ENCODE measurements at places on chromosomes 4 and X.

- no peak for DNase-seq
Observed at GRCh38 chr4:102817613-102818268, 9.6 kb downstream of the UBE2D3 start.

DNA sequence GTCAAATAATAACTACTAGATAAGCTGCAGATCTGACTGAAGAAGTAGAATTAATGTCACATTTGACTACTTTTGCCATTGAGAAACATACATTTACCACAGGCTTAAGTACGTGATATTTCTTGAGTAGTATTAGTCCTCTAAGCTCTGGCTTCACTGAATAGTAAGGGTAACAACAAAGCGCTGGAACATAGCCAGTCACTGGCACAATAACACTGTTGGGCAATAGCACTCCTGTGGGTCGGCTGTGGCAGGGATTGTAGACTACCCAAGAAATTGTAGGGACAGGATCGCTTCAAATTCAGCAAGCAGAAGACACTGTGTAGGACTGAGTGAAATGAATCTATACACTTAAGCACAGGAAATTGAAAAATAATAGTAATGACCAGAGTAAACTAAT is 27.1 kb upstream of the IL15 start:
- no peak for DNase-seq

GRCh38 chr4:149845743-149846142 is 30.1 kb upstream of the IQCM start:
- DNase-seq: no peak

DNA sequence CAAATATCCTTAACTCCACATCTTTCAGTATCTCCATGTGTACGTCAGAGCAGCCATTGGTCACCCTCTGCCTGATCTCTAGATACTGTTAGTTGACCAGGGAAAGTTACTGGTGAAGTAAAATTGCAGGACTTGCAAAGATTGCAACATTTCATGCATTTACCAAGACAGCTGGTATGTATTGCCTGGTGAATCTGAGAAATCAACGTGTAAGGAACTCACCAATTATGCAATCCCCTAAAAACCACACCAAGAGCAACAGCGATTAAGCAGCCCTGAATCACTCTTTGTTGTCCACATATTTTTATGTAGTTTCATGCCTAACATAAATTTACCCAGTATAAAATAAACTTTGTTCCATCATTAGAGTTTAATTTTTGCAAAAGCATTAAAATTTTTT is 271.2 kb downstream of the NLGN4X start:
- DNase-seq: no peak

GRCh38 chrX:123965712-123966111 is 4.2 kb downstream of the STAG2 start:
- DNase-seq: no peak

- DNase-seq: no peak
Observed at GRCh38 chrX:155841232-155841631, 39.9 kb upstream of the VAMP7 start.

DNA sequence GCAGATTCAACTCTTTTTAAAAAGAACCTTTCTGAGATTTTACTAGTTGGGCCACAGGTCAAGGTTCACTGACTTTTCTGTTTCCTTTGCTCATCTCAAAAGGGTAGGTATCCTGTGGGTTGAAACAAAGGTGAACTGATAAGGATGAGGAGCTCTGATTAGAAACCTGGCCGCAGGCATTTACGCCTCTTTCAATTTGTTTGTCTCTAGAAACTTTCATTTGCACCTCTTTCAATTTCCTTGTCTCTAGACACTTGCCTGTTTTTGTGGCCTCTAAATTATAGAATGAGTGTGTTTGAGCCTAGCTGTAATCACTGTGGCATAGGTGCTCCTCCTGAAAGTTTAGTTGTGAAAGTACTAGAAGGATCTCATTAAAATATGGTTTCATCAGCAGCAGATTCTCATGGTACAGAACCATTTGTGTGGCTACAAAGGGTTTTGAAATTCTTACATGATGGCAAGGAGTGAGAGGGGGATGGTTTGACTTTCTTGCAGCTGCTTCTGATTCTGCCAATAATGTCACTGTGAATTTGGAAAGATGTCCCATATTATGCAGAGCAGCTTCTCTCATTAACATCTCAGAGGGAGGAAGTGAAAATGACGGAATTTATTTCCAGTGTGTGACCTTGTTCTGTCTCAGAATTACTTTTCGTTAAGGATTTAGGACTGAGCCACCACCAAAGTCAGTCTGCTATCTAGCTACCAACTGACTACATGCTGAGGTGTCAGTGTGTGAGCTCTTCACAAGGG is 142.2 kb downstream of the SH2D1A start:
- DNase-seq: no peak

DNA sequence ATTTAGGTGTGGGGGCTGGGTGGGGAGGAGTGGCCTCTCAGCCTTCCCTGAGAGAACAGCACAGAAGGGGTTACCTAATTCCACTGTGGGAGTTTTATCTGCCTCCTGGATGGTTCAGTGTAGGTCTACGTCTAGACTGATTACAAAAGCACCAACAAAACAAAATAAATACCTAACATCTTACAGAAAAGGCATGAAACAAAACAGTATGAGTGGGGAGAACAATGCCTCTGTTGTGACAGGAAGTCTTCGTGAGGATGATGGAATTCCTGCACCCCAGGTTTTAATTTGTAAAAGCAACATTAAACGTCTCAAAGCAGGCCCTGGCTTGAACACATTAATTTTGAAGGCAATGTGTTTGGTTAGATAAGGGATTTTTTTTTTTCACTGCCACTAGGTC is 112.1 kb upstream of the GPC4 start:
- no peak for DNase-seq

GRCh38 chr4:166172619-166173018 is 299.6 kb downstream of the TLL1 start:
- no peak for DNase-seq

GRCh38 chr4:84928089-84928488 is 38.4 kb downstream of the WDFY3 start:
- DNase-seq: no peak

GRCh38 chr4:121877041-121877773 is 6.9 kb upstream of the BBS7 start:
- DNase-seq: no peak

- DNase-seq: no peak
Observed at GRCh38 chr4:144338148-144338547, 197.6 kb upstream of the GYPA start.

DNA sequence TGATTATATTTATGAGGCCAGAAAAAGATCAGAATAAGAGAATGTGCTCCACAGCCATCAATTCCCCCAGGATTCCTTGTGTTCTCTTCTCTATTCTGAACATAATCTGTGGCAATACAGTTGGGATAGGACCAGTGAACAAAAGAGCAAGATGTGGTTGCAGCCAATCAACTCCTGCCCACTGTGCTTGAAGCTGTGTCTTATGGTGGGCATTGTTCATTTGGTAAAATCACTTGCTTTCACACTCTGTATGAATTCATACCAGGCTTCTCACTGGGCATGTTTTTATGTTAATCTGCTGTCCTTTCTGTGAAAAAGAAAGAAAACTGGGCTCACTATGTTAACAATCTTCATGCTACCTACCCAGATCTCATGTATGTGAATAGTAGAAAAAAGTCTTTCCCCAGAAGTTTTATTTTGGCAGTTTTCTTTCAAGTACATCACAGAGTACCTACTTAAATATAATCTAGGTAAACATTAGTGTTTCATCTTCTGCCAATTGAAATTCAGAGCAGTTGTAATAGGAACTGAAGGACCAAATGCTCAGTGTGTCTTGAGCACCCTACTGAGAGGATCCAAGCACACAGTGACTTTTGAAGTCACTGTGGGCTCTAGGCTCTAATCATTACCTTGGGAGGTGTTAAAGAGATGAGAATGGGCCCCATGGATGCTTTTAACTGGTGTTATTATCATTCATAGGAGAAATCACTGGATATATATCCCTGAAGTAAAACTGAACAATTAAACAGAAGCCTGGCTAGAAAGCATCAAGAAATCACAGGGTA is 429.2 kb upstream of the TRAM1L1 start:
- no peak for DNase-seq

All from activated T-cell treated with anti-CD3 and anti-CD28 coated beads for 4 hours (primary cell).